ENCODE measurements at places on chromosomes 2 and 18.

- peaks cover 13% of the 10 kb centered on the region for H3K36me3 ChIP-seq
- no peak for DNase-seq
- H3K4me1 ChIP-seq: peaks cover 28% of the 10 kb centered on the region
- no peaks in the 10 kb centered on the region for H3K27me3 ChIP-seq
- H3K4me3 ChIP-seq: no peak overlapping the region
These were observed 61.6 kb upstream of the ACYP2 start for GRCh38 chr2:54053830-54054229.

- H3K36me3 ChIP-seq: peaks cover 13% of the 10 kb centered on the region
- H3K27ac ChIP-seq: peak overlapping the region; percentile 75
- H3K4me3 ChIP-seq: peak overlapping the region; percentile 61
- no peak for DNase-seq
- peaks cover 15% of the 10 kb centered on the region for H3K4me1 ChIP-seq
These were observed 2.4 kb downstream of the EVX2 start for GRCh38 chr2:176081376-176081836.

- no peaks in the 10 kb centered on the region for H3K4me1 ChIP-seq
- no peak overlapping the region for H3K27ac ChIP-seq
- H3K4me3 ChIP-seq: no peak overlapping the region
- no peaks in the 10 kb centered on the region for H3K36me3 ChIP-seq
These were observed 99.8 kb downstream of the CAPN13 start for GRCh38 chr2:30707304-30707903.

- H3K4me1 ChIP-seq: no peaks in the 10 kb centered on the region
- no peak overlapping the region for H3K4me3 ChIP-seq
- H3K27me3 ChIP-seq: peaks cover 4% of the 10 kb centered on the region
- no peaks in the 10 kb centered on the region for H3K36me3 ChIP-seq
These were observed 160.1 kb upstream of the MYCN start for GRCh38 chr2:15780234-15780633.

- no peak for DNase-seq
These were observed 68.0 kb downstream of the DAW1 start for GRCh38 chr2:227939271-227940027.

- peaks cover 2% of the 10 kb centered on the region for H3K27me3 ChIP-seq
- no peak overlapping the region for H3K27ac ChIP-seq
- no peak overlapping the region for H3K4me3 ChIP-seq
- H3K36me3 ChIP-seq: peaks cover 45% of the 10 kb centered on the region
These were observed 36.6 kb downstream of the GORASP2 start for GRCh38 chr2:170965446-170966225.

DNA sequence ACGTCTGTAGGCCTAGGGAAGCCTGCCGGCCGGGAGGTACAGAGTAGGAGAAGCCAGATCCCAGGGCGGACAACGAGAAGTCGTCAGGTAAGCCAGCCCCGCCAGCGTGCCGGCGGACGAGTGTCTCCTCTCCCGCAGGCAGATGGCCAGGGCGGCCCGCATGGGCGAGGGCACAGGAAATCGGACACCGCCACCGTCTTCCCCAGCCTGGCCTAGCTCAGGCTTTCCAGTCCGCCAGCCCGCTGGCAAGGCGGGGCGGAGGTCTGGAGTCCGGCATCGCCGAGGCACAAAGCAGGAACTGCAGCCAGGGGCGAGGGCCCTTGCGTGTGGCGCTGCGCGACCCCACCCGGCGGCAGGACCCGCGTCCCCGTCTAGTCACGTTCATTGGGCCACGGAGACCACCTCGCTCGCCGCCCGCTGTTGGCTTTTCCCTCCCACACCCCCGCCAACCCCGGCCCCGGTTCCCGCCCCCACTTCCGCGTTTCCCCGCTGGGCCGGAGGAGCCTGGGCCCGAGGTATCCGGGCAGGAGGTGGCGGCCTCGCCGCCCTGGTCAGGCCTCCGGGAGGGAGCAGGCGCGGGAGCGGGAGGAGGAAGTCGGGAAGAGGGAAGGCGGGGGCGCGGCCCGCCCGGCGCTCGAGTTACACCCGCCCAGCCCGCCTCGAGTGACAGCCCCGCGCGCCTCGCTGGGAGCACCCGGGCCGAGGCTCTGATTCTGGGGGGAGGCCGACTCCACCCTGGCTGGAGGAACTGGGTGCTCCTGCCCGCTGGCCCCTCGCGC, at the start of gene GPD2:
Gene GPD2 (plus strand): TSS at position 662 of the 779 bp plus-strand sequence. CDS start 39,727 bp downstream, outside the sequence.
- peak within 1 kb of the TSS; percentile 91 for H3K27ac ChIP-seq
- peak; percentile 74 for DNase-seq
- peaks cover 4% of the 10 kb centered on the region for H3K27me3 ChIP-seq

DNA sequence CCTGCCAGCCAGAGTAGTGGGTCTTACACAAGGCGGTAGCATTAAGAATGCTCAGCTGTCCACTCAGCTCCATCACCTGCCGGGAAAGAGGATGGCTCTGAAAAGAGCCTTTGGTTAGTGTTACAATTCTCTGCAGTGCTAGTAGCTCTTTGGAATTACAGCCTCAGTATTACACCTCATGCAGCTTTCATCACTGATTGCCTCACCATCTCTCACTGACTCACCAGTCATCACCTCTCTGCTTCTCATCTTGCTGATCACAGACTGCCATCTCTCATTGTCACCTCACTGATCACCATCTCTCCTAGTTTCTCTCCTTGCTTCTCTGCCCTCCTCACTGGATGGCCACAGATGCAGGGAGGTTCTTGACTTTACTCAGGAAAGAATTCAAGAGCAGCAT, 573.5 kb upstream of the SETBP1 start:
- no peak for DNase-seq
- H3K27me3 ChIP-seq: no peaks in the 10 kb centered on the region

- no peaks in the 10 kb centered on the region for H3K27me3 ChIP-seq
- DNase-seq: no peak
- H3K4me3 ChIP-seq: no peak overlapping the region
- H3K4me1 ChIP-seq: peaks cover 17% of the 10 kb centered on the region
- H3K27ac ChIP-seq: no peak overlapping the region
These were observed 96.6 kb upstream of the TWSG1 start for GRCh38 chr18:9237981-9238380.

- peaks cover 7% of the 10 kb centered on the region for H3K36me3 ChIP-seq
- H3K4me1 ChIP-seq: peaks cover 77% of the 10 kb centered on the region
- peak; percentile 58 for DNase-seq
- H3K27ac ChIP-seq: peak overlapping the region; percentile 98
- H3K4me3 ChIP-seq: peak overlapping the region; percentile 94
These were observed 35.1 kb upstream of the SLC14A1 start for GRCh38 chr18:45688833-45689232.

DNA sequence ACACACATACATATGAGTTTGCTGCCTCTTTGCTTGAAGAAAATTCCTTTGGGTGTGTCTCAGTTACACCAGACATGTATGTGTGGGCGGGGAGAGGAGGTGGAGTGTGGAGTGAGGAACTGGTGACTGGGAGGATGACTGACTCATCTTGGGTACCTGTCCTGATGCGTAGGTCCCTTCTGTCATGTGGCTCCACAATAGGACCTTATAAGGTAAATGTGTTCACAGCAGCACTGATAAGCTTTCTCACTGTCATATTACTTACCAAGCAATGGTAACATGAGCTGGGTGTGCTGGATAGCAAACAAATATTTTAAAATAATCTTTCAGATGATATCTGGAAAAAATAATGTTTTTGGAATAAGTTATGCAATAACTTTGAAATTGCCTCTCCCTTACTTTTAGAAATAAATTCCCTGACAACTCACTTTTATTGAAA, 45.1 kb downstream of the SLC9A2 start:
- no peak for DNase-seq
- H3K4me1 ChIP-seq: no peaks in the 10 kb centered on the region
- no peaks in the 10 kb centered on the region for H3K36me3 ChIP-seq
- no peaks in the 10 kb centered on the region for H3K27me3 ChIP-seq
- H3K27ac ChIP-seq: no peak overlapping the region
- no peak overlapping the region for H3K4me3 ChIP-seq

- no peaks in the 10 kb centered on the region for H3K4me1 ChIP-seq
- no peak for DNase-seq
- H3K4me3 ChIP-seq: no peak overlapping the region
- no peaks in the 10 kb centered on the region for H3K36me3 ChIP-seq
- H3K27ac ChIP-seq: no peak overlapping the region
These were observed 141.9 kb downstream of the MTCL1 start for GRCh38 chr18:8847066-8847755.

DNA sequence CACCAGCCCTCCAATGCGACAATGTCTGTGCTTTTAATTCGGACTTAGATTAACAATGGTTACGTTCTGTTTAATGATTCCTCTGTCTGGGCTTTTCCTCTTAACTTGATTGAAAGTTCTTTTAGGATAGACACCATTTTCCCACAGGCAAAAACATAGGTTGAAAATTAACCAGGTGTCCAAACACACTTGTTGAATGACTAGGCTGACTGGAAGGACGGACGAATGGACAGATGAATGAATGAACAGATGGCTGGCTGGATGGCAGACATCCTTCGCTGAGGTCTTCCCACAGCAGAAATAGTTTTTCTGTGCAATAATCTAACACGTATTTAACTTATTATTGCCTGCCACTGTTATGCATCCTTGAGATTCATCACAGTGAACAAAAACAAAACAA, 298.8 kb downstream of the SRBD1 start:
- H3K4me3 ChIP-seq: no peak overlapping the region
- H3K4me1 ChIP-seq: no peaks in the 10 kb centered on the region
- no peak for DNase-seq
- peaks cover 2% of the 10 kb centered on the region for H3K27me3 ChIP-seq
- no peak overlapping the region for H3K27ac ChIP-seq

GRCh38 chr2:15941871-15942710, 1.7 kb downstream of the MYCN start:
- H3K27me3 ChIP-seq: peaks cover 14% of the 10 kb centered on the region
- no peaks in the 10 kb centered on the region for H3K36me3 ChIP-seq
- DNase-seq: no peak

DNA sequence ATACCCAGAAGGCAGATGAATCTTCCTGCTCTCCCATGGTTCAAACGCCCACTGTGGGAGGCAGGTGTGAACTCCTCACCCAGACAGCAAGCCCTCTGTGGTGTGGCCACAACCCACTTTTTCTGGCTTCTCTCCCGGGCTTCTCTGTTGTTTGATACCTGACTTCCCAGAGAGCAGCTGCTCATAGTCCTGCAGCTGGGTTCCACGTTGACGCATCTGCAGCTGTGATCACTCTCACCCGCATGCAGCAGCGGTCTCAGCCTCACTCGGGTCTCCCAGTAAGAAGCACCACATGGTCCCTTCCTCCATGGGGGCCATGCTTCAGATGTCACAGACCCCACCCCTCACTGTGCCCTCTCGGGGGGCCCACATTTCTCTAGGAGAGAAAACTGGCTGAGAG, 3.5 kb downstream of the ASPRV1 start:
- peaks cover 8% of the 10 kb centered on the region for H3K36me3 ChIP-seq
- no peak overlapping the region for H3K4me3 ChIP-seq
- no peak overlapping the region for H3K27ac ChIP-seq
- no peak for DNase-seq

- no peak overlapping the region for H3K4me3 ChIP-seq
- H3K4me1 ChIP-seq: no peaks in the 10 kb centered on the region
- H3K27me3 ChIP-seq: no peaks in the 10 kb centered on the region
- DNase-seq: no peak
- no peaks in the 10 kb centered on the region for H3K36me3 ChIP-seq
- H3K27ac ChIP-seq: no peak overlapping the region
These were observed 267.9 kb downstream of the SOX11 start for GRCh38 chr2:5959836-5960820.

GRCh38 chr18:23067236-23067635, 68.0 kb upstream of the CABLES1 start:
- peak overlapping the region; percentile 72 for H3K27ac ChIP-seq
- no peaks in the 10 kb centered on the region for H3K36me3 ChIP-seq
- peaks cover 53% of the 10 kb centered on the region for H3K4me1 ChIP-seq
- DNase-seq: no peak
- peak overlapping the region; percentile 54 for H3K4me3 ChIP-seq
- H3K27me3 ChIP-seq: peaks cover 21% of the 10 kb centered on the region

GRCh38 chr2:230773039-230773773, 60.6 kb downstream of the CAB39 start:
- peaks cover 11% of the 10 kb centered on the region for H3K36me3 ChIP-seq
- peaks cover 1% of the 10 kb centered on the region for H3K27me3 ChIP-seq
- H3K4me3 ChIP-seq: peak overlapping the region; percentile 6
- peak overlapping the region; percentile 4 for H3K27ac ChIP-seq
- peaks cover 50% of the 10 kb centered on the region for H3K4me1 ChIP-seq
- DNase-seq: peak; percentile 38

All from immature natural killer cell (primary cell).